GM03348 (cell line): ENCODE measurements at places on chromosomes 5 and 9.

GRCh38 chr5:175897285-175897684, 25.9 kb downstream of the CPLX2 start:
- no peak for DNase-seq

- no peak for DNase-seq
These were observed 1.0 kb upstream of the SECISBP2 start for GRCh38 chr9:89317282-89317681.

DNA sequence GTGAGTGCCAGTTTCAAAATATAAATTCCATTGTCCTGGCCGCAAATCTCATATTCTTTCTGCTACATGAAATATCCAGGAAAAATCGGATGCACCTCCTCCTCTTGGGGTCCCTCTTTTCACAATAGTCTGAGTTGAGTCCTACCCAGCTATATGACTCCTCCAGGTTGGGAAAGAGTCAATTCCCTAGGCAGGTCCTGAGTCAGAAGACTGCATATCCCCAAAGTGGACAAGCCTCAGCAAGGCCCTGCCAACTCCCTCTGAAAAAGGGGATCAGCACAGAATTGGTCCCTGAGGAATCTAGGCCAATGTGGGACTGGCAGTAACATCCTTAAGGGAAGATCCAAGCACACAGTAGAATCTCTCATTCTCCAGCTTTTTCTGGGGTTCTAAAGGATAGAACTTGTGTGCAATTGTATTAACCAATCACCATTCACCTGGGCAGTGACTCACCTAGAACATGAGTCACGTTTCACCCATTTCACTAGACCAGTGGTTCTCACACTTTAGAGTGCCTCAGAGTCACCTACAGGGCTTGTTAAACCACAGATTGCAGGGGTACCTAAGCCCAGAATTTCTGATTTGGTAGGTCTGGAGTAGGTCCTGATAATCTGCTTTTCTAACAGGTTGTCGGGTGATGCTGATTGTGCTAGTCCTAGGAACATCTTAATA, 44.7 kb upstream of the TMEM215 start:
- DNase-seq, result no peak

- no peak for DNase-seq
These were observed 96.7 kb downstream of the NUDT12 start for GRCh38 chr5:103465891-103466290.

DNA sequence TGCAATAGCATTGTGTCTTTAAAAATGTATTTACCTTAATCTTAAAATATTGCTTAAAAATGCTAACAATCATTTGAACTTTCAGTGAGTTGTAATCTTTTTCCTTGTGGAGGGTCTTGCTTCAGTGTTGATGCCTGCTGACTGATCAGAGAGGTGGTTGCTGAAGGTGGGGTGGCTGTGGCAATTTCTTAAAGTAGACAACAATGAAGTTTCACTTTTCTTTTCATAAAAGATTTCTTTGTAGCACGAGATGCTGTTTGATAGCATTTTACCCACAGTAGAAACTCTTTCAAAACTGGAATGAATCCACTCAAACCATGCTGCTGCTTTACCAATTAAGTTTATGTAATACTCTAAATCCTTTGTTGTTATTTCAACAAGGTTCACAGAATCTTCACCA, 50.8 kb downstream of the NR3C1 start:
- no peak for DNase-seq

DNA sequence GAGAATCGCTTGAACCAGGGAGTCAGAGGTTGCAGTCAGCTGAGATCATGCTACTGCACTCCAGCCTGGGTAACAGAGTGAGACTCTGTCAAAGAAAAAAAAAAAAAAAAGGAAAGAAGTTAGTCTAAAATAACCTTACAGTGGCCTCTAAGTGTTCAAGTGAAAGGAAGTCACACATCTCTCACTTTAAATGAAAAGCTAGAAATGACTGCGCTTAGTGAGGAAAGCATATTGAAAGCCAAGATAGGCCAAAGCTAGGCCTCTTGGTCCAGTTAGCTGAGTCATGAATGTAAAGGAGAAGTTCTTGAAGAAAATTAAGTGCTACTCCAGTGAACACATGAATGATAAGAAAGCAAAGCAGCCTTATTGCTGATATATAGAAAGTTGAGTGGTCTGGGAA, 38.1 kb downstream of the ITGA1 start:
- no peak for DNase-seq

- no peak for DNase-seq
These were observed 51.2 kb downstream of the USP20 start for GRCh38 chr9:129886226-129887174.

- DNase-seq, result peak; percentile 84
These were observed at the start of gene PTBP3 for GRCh38 chr9:112332977-112333638. Gene PTBP3 (minus strand): TSS chr9:112333619. CDS start chr9:112297865, 35,754 bp downstream.

GRCh38 chr5:108822211-108822947, 74.7 kb downstream of the FER start:
- DNase-seq, result no peak

DNA sequence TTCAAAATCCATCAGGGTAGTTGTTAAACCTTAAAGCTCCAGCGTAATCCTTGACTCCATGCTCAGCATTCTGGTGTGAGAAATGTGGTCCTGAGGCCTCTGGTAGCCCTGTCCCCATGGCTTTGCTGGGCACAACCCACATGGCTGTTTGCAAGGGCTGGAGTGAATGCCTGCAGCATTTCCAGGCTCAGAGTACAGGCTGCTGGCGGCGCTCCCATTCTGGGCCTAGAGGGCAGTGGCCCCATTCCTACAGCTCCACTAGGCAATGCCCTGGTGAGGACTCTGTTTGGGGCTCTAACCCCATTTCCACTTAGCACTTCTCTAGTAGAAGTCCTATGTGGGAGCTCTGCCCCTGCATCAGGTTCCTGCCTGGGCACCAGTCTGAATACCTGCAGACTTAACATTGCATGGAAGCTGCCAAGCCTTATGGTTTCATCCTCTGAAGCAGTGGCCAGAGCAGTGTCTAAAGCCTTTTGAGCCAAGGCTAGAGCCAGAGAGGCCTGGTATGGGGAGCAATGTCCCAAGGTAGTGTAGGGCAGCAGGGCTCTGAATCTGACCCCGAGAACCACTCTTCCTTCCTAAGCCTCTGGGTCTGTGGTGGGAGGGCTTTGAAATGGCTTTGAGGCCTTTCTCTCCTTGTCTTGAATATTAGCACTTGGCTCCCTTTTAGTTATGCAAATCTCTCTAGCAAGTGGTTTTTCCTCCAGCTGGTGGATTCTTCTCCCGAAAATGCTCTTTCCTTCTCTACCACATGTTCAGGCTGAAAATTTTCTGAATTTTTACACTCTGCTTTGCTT, 5.8 kb upstream of the ALDH1A1 start:
- DNase-seq, result no peak

DNA sequence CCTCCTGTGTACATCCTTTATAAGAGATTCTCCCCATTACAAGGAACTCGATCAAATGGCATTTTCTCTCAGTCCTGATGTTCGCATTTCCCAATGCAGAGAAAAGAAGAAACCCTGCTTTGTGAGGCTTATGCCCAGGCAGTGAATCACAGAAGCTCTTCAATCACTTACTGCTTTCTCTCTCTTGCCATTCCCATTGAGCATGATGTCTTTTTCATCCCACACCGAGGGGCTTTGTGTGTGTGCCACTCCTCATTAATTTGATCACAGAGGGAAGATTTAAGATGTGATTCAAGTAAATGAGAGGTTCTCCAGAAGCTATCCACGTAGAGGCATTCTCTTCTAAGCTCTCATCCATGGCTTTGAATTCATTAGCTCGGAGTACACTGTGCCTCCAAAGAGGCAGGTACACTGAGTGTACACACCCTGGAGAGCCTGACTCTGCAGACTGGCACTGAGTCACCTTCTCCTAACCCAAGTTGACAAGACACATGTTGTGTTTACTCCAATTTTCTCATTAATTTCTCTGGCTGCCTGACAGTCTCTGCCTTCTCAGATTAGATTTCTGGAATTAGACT, 45.4 kb downstream of the MFAP3 start:
- no peak for DNase-seq

DNA sequence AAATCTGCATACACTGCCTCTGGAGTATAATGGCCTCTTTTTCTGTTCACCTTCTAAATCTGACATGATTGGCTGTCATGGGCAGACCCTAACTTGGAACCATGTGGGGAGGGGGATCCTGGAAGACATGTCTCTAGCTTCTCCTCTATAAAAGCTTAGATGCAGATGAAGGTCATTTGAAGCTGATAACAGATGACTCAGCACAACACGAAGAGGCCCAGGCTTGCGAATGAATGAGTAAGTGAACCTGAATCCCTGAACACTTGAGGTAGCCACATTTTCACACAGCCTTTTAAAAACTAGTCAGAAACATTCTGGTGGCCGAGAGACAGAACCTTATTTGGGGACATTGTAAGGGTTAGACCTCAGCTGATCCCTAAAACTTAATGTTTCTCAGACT, 282.6 kb downstream of the ELAVL2 start:
- DNase-seq, result no peak

DNA sequence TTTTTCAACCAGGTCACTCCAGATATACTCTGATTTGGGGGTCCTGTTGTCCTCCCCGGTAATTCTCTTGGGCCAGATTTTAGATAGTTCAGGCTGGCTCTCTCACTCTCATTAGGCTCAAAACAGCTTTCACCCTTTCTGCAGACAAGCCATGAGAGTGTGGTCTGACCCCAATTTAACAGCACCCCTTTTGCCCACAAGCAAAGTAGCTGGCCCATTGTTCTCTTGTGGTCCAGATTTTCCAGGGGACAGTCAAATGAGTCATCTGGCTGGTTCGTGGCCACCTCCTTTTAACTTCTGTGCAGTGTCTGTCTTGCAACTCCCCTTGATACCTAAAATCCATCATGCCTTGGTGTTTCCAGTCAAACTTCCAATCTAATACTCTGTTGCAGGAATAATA, 16.5 kb downstream of the BHMT2 start:
- no peak for DNase-seq

GRCh38 chr9:88494983-88495721, 39.8 kb upstream of the NXNL2 start:
- no peak for DNase-seq

DNA sequence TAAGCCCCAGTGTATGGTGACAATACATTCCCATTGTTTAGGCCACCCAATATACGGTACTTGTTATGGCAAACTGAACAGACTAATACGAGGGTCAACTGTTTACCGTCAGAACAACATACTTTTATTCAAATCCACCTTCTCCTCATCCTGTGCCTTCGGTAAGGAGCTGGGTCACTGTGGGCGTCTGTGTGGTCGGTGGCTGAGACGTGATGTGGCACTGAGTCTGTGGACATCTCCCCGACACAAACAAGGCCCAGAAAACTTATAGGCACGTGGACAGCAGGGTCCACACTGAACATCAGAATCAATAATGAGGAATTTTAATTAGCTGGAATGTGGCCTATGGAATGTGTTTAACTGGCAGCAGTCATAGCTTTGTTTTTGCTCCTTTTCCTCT, 154.3 kb upstream of the IRX2 start:
- no peak for DNase-seq

- DNase-seq, result no peak
These were observed 131.6 kb downstream of the TLR4 start for GRCh38 chr9:117835798-117836197.

DNA sequence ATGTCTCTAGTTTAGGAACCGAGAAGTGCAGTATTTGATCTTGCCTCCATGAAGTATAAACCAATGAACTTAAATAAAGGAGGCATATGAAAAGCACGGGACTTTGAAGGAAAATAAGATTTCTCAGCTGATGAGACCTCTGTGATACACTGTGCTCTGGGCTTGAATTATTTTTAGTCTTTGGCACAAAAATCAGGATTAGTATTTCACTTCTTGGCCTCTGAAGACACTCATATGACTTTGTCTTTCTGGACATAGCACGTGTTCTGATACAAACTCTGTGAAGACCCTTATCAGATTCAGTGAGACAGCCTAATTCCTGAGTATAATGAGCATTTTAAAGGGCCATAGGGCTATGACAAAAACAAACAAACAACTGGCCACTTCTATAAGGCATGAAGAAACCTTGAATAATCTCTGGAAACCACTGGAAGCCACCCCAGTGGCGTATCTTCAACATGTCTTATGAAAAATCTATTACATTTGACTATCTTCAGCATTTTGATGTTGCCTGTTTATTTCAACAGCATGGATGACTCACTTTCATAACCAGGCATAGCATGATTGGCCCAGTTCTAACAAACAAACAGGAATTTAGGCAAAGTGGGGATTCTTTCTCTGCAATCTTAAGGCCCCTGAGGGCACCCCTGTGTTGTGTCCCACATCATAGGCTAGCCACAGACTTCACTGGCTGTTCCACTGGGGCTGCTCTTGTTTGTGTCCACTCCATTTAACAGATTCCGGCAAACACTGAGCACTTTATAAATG, 90.3 kb upstream of the ZNF462 start:
- DNase-seq, result no peak

DNA sequence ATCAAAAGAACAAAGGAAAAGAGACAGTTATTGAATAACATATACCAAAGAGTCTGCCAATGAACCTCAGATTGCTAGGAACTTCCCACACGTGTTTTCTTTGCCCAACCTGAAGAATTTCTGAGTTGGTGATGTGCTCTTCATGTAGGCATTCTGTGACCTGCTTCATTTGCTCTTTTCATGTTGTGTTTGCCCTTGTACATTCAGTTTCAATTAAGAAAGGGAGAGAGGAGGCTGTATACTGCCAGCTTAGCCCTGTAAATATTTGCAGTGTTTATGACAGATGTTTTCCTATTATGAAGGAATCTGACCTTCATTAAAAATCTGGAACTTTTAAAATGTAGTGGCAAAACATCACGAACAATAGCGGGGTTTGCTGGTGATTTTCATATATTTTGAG, 168.5 kb downstream of the GAS1 start:
- DNase-seq, result no peak

- no peak for DNase-seq
These were observed 5.8 kb upstream of the TRIM14 start for GRCh38 chr9:98124637-98125426.

DNA sequence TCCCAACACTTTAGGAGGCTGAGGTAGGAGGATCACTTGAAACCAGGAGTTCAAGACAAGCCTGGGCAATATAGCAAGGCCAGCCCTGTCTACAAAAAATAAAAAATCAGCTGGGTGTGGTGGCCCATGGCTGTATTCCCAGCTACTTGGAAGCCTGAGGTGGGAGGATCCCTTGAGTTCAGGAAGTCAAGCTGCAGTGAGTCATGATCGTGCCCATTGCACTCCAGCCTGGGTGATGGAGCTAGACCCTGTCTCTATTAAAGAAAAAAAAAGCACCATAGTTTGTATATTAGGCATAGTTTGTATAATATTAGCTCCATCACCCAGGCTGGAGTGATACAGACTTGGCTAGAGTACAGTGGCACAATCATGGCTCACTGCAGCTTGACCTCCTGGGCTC, 9.6 kb upstream of the NME5 start:
- DNase-seq, result peak; percentile 36

GRCh38 chr5:154145268-154145667, 45.3 kb upstream of the GALNT10 start:
- DNase-seq, result no peak

- no peak for DNase-seq
These were observed 818.6 kb downstream of the CDH18 start for GRCh38 chr5:19169426-19169825.

DNA sequence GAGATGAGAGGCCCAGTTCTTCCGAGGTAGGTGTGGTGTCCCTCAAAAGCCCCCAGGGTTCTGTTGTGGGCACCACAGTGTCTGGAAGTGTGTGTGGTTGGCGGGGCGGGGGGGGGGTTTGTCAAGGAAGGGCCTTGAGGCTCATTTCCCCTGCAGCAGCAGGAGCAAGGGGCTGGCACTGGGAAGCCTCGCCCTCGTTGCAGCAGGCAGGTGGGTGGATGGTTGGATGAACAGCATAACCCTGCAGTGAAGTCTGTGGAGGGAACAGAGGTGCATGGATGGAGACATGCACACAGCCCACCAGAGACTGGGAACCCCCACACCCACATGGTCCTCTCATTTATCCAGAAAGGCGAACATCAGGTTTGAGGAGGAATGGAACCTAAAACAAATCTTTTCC, 2.0 kb upstream of the SPATA31E1 start:
- no peak for DNase-seq
